ENCODE measurements at places on chromosomes 6 and 20.

GRCh38 chr6:164502833-164503232 is 806.6 kb downstream of the C6orf118 start:
- DNase-seq, result no peak

GRCh38 chr6:156822747-156823206 is 45.6 kb downstream of the ARID1B start:
- no peak for DNase-seq

DNA sequence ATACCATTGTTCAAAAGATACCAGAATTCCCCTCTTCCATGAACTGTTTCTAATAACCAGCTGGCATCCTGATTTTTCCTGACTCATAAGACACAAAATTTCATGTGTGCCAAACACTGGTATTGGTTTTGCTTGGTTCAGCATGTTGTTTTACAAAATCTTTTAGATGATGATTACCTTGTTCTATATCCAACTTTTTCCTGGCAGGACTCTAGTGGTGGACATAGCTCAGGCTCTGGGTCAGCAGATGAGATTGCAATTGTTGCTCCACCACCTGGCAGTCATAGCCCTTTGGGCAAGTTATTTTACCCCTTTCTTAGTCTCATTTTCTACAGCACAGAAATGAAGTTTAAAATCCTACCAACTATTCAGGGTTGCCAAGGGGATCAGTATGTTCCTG is 6.2 kb downstream of the TRIM38 start:
- DNase-seq, result no peak

DNA sequence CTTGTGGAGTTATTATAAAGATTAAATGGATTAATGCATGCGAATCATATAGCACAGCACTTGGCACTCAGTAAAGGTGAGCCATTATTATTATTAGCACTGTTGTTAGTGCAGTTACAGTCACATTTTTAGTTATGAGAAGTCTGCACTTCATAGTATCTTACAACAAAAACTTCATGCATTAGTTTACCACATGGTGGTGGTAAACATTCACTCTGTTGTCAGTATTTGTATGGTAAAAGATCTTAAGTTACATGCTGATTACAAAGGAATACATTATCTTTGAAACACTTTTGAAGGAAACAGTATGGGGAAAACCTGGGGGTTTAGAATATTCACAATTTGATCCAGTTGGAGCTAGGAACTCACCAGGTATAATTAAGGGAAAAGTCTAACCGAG is 20.8 kb downstream of the TMEM14A start:
- DNase-seq, result no peak

DNA sequence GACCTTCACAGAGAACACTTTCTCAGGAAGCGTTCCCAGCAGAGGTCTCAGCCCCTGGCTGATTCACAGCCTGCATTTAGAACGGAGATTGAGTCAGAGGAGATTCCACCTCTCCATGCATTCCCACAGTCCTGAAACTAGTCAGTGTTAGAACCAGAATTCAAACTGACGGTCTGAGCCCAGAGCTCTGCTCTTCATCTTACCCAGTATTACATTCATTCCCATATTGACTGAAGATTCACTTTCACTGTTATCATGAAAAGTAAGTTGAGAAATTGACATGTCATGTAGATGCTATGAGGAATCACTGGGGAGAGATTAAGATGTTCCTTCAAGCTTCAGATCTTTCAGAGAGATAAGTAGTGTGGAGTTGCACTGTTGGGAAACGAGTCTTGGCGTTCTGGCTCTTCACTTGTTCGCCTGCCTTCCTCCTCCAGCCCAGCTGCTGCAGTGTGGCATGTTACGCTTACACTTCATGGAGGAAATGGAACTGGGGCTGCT is 28.3 kb downstream of the MAS1 start:
- DNase-seq, result no peak

- no peak for DNase-seq
Observed at GRCh38 chr6:47247227-47247797, 62.4 kb downstream of the TNFRSF21 start.

GRCh38 chr20:34781220-34781619 is 44.2 kb downstream of the NCOA6 start:
- DNase-seq, result no peak

GRCh38 chr6:46357591-46357990 is 133.7 kb downstream of the RCAN2 start:
- no peak for DNase-seq

GRCh38 chr20:52031206-52031562 is 160.4 kb downstream of the ZFP64 start:
- DNase-seq, result no peak

DNA sequence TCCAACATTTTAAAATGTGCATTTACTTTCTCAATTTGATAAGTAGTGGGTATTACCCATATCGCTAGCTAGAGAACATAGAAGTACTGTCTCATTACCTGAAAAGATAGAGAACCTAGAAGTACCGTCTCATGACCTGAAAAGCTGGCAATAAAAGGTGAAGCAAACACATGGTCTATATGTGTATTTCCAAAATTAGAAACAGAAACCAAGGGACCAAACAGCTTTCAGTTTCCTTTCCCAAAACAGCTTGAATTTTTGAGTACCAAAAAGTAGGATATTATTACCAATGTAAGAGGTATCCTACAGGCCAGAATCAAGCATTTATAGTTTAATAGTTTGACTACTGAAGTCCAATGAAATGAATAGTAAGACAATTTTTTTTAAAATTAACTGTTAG is 77.2 kb downstream of the KIF13A start:
- no peak for DNase-seq

- no peak for DNase-seq
Observed at GRCh38 chr6:139521338-139521737, 146.9 kb upstream of the CITED2 start.

All from aorta (tissue), 5 donors.